ENCODE measurements at places on chromosomes 11 and 22. TPM values are rescaled to one million over a fixed set of nuclear protein-coding genes. Genes with fewer than 3 reads are reported as not detected.
A peak's percentile ranks its signal among the peaks of the same experiment; 100 is the strongest.

DNA sequence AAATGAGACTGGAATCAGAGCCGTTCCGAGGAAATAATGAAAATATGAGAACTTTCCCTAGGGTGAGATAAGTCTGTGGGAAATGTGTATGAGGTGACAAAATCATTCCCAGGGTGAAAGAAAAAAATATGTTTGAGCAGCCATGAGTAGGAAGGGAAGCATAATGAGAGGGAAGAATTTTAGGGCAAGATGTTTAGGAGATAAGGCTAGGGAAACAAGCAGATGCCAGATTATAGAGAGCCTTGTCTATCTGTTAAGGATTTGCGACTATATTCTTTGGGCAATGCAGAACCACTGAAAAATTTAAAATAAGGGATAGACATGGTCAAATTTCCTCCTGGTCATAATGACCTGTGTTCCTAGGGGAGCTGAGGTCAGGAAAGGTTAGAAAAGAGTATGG, 54.4 kb downstream of the STIM1 start:
- H3K4me1 ChIP-seq = peaks cover 41% of the 10 kb centered on the region
- no peak for DNase-seq
- H3K4me3 ChIP-seq = no peak overlapping the region
- no peak overlapping the region for H3K27ac ChIP-seq
- no peaks in the 10 kb centered on the region for H3K36me3 ChIP-seq

- no peaks in the 10 kb centered on the region for H3K4me1 ChIP-seq
- no peak for DNase-seq
- H3K27me3 ChIP-seq = no peaks in the 10 kb centered on the region
- H3K36me3 ChIP-seq = no peaks in the 10 kb centered on the region
- H3K27ac ChIP-seq = peak overlapping the region; percentile 64
- no peak overlapping the region for H3K4me3 ChIP-seq
These were observed 125.1 kb downstream of the BCR start for GRCh38 chr22:23305321-23305910.

GRCh38 chr11:102762361-102762767, 18.1 kb downstream of the MMP10 start:
- H3K27ac ChIP-seq = no peak overlapping the region
- H3K4me1 ChIP-seq = no peaks in the 10 kb centered on the region
- DNase-seq = no peak
- no peak overlapping the region for H3K4me3 ChIP-seq
- H3K36me3 ChIP-seq = no peaks in the 10 kb centered on the region

- H3K27me3 ChIP-seq = no peaks in the 10 kb centered on the region
- H3K27ac ChIP-seq = peak overlapping the region; percentile 66
- peaks cover 30% of the 10 kb centered on the region for H3K4me1 ChIP-seq
- no peaks in the 10 kb centered on the region for H3K36me3 ChIP-seq
- H3K4me3 ChIP-seq = no peak overlapping the region
These were observed 50.6 kb downstream of the LGR4 start for GRCh38 chr11:27421819-27422494.

DNA sequence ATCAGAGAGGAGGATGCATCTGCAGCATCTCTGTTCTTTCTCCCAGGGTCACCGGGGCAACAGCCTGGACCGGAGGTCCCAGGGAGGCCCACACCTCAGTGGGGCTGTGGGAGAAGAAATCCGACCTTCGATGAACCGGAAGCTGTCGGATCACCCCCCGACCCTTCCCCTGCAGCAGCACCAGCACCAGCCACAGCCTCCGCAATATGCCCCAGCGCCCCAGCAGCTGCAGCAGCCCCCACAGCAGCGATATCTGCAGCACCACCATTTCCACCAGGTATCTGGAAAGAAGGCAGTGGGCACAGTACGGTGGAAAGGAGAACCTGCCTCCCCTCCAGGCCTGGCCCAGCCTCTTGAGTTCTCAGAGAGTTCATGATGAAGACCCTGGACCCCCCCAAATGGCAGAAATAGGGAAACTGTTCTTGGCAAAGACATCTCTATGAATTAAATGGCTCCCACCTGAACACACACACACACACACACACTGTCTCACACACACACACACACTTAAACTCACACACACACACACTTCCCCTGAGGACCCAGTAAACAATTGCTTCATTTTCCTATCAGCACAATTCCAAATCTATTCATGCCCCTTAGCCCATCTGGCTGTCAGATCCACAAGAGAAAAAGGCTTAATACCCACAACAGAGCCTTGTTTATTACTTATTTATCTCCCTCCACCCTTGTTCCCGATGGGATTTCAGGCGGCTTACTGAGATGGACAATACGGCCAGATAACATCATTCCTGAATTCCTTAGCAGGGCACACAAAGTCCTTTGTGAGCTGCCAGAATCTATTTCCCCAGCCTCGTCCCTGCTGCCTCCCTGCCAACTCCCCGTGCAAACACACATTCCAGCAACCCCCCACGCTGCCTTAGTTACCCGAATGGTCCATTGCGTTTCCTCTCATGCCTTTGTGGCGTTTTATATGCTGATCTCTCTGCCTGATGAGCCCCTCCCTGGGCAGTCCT, 8.1 kb downstream of the TMA7B start:
- no peaks in the 10 kb centered on the region for H3K36me3 ChIP-seq
- H3K27me3 ChIP-seq = no peaks in the 10 kb centered on the region
- H3K4me1 ChIP-seq = peaks cover 18% of the 10 kb centered on the region
- H3K4me3 ChIP-seq = no peak overlapping the region
- H3K27ac ChIP-seq = no peak overlapping the region
- DNase-seq = no peak

DNA sequence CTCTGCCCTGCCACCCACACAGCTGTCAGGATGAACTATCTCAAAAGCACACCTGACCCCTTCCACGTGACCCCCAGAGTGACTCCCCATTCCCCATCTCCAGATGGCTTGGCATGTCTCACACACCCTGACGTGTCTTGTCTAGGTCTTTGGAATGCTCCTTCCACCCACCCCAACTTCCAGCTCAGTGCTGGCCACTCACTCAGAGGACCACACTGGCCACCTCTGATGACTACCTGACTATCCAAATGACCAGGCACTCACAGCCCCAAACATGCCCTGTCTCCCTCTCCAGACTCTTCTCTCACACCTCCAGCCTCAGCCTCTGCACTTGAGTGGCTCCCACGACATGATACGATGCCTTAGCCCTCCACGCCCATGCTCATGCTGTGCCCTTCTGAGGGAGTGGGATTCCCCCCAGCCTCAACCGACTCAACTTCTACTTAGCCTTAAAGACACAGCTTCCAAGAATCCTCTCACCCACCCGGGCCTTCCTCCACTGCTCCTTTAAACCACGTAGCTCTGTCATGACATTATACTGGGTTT, 259.4 kb downstream of the BUD13 start:
- H3K4me1 ChIP-seq = no peaks in the 10 kb centered on the region
- H3K4me3 ChIP-seq = no peak overlapping the region
- H3K27ac ChIP-seq = no peak overlapping the region
- no peak for DNase-seq
- H3K36me3 ChIP-seq = no peaks in the 10 kb centered on the region
- H3K27me3 ChIP-seq = no peaks in the 10 kb centered on the region

- no peaks in the 10 kb centered on the region for H3K36me3 ChIP-seq
- H3K4me3 ChIP-seq = no peak overlapping the region
- no peak for DNase-seq
- H3K27me3 ChIP-seq = no peaks in the 10 kb centered on the region
These were observed 33.2 kb upstream of the ZBTB16 start for GRCh38 chr11:114026355-114026754.

DNA sequence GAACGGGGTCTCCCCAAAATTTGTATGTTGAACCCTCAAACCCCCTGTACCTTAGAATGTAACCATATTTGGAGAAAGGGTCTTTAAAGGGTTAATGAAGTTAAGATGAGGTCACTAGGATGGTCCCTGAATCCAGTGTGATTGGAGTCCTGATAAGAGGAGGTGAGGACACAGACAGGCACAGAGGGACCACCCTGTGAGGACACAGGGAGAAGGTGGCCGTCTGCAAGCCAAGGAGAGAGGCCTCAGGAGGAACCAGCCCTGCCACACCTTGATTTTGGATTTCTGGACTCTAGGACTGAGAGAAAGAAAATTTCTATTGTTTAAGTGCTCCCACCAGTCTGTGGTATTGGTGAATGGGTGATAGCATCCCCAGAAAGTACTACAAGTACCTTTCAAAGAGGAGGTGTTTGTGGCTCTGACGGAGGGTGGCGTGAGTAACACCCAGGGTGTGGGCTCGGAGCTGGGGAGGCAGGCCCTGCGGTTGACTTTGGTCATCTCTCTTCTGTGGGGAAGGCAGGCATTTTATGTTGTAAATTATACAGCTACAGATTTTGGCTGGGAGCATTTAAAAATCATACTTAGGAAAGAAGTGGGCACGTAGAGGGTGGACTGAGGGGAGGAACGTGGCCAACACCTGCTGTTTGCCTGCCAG, 13.8 kb downstream of the MRGPRF start:
- no peak overlapping the region for H3K4me3 ChIP-seq
- H3K27ac ChIP-seq = no peak overlapping the region
- no peaks in the 10 kb centered on the region for H3K36me3 ChIP-seq
- H3K4me1 ChIP-seq = peaks cover 21% of the 10 kb centered on the region
- H3K27me3 ChIP-seq = no peaks in the 10 kb centered on the region

DNA sequence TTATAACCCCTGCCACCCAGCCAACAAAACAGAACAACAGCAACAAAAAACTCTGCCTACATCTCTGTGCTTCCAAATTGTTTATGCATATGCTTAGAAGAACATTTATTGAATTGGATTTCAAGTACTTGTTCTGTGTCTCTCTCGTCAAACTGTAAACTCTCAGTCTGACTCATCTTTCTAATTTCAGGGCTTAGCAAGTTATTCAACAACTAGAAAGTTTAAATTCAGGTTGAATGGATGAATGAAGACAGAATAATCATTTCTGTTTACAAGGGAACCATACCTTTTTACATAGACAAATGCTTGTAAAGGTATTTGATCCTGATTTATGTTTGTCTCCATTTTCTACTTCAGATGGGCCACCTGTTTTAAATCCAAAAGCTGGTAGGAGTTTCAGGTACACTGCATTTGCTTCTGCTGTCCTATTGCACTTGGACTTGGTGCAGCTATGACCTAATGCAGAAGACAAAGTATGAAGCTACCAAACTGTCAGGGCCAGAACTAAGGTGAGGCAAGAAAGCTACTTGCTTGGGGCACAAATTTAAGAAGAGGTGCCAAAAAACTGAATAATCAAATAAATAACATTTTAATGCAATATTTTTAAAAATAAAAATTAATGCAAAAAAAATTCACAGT, 1.6 kb upstream of the FBXO3 start:
- H3K4me3 ChIP-seq = no peak overlapping the region
- H3K36me3 ChIP-seq = no peaks in the 10 kb centered on the region
- H3K4me1 ChIP-seq = no peaks in the 10 kb centered on the region
- no peak for DNase-seq
- no peaks in the 10 kb centered on the region for H3K27me3 ChIP-seq

- no peaks in the 10 kb centered on the region for H3K4me1 ChIP-seq
- no peak for DNase-seq
These were observed 57.9 kb downstream of the CD82 start for GRCh38 chr11:44623341-44623730.

DNA sequence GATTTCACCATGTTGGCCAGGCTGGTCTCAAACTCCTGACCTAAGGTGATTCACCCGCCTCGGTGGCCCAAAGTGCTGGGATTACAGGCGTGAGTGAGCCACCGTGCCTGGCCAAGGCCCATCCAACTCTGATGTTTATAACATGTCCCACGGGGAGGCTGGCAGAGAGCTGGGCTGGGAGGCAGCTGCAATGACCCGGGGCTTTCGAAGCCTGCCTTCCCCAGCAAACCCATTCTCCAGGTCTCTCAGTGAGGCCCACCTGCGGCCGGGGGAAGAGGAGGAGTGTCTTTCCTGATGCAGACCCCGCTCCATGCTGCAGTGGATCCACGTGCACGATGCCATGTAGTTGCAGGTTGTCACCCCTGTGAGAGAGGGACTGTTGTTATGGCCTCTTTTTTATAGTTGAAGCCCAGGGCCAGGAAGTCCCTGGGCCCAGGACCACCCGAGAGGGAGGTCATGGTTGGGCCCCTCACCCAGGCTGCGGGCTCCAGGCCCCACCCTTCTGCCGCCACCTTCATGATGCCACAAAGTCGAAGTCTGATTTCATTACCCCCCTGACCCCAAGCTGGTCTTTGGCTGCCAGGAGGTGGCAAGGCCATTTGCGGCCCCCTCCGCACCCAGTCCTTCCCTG, 38.3 kb downstream of the KCNJ4 start:
- no peaks in the 10 kb centered on the region for H3K27me3 ChIP-seq
- DNase-seq = no peak
- H3K4me1 ChIP-seq = peaks cover 17% of the 10 kb centered on the region
- no peaks in the 10 kb centered on the region for H3K36me3 ChIP-seq

The SEPTIN3 gene
- not detected for total RNA-seq

The SPI1 gene
- 10.3 TPM for total RNA-seq

All from right lobe of liver (tissue), 6 donors.